ENCODE measurements at places on chromosomes 12 and 14. TPM values are rescaled to one million over a fixed set of nuclear protein-coding genes. Genes with fewer than 3 reads are reported as not detected.

DNA sequence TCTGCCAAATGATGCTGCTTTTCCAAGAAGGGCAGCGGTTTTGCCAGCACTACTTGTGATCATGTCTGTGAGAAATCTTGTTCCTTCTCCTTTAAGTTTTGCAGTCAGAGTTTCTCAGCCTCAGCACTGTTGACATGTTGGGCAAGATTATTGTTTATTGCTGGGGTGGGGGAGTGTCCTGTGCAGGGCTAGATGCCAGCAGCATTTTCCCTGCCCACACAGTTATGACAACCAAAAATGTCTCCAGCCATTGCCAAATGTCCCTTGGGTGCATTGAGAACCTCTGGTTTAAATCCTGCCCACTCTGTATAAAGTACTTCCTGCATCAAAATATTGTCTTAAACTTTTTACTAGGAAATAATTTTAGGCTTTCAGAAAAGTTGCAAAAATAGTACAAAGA is 20.0 kb downstream of the TMEM132C start:
- no peak for DNase-seq

The FGD6 gene
- total RNA-seq, result 34.8 TPM

GRCh38 chr12:6462234-6462995 is 8.1 kb downstream of the VAMP1 start:
- DNase-seq, result no peak

The SLC2A3 gene
- 74.2 TPM for total RNA-seq

The SLCO1C1 gene
- total RNA-seq, result 35.8 TPM

DNA sequence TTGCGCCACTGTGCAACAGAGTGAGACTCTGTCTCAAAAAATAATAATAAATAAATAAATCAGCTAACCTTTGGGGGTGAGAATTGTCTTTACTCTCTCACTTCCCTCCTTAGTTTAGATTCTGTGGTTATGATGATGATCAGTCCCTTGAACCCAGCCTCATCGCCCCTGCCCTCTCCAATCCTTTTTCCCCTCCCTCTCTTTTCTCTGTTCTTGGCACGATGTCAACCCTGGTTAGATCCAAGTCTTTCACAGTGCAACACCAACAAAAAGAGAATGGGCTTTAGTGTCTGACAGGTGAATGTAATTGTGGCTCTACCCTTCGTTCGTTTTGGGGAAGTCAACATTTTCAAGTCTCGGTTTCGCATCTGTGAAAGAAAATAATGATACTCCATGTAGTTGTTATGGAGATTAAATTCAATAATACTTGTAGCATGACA is 59.0 kb downstream of the NTN4 start:
- no peak for DNase-seq

DNA sequence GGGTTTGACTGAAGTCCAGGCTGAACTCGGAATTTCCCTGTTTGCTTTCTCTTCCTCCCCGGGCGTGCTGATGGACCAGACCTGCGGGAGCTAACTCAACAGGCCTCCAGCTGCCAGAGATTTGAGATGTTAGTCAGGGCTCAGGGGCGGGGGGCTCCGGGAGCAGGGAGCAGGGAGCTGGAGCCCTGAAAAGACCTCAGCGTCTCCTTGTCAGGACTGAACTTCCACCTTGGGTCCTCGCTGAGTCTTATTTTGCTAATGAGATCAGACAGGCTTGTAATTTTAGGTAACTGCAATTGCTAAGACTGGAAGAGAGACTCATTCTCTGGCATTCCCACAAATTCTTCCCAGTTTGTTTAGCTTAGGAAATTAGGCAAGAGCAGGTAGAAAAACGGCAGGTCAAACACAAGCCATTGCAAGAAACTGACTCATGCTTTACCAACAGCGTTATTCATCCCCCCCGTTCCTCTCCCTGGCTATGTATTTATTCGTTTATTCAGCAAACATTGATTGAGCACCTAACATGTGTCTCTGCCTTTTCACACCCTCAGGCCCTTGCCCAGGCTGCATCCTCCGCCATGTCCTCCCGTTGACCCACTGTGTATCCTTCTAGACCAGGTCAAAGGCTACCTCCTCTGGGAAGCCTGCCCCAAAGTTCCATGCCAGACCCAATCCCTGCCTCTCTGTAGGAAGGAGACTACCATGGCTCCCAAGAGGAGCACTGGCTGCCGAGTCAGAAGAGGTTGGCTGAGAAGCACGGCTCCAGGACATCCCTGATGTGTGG is 80.4 kb upstream of the DIO3 start:
- peak; percentile 6 for DNase-seq

DNA sequence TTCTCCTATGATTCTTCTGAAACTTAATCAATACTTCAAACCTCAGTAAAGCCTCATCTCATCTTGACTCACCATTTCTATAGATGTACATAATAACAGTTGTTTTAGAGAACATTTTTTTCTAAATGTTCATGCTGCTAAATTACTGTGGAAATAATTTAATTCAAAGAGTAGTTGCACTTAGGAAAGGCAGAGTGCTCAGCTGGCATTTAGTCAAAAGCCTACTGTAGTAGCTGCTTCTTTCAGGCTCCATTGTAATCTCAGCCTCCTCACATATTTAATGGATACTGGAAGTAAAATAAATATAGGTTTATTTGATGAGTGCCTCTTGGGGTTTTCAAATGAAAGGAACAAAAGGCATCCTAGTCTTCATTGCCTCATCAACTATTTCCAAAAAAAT is 325.0 kb downstream of the CCER1 start:
- DNase-seq, result no peak

DNA sequence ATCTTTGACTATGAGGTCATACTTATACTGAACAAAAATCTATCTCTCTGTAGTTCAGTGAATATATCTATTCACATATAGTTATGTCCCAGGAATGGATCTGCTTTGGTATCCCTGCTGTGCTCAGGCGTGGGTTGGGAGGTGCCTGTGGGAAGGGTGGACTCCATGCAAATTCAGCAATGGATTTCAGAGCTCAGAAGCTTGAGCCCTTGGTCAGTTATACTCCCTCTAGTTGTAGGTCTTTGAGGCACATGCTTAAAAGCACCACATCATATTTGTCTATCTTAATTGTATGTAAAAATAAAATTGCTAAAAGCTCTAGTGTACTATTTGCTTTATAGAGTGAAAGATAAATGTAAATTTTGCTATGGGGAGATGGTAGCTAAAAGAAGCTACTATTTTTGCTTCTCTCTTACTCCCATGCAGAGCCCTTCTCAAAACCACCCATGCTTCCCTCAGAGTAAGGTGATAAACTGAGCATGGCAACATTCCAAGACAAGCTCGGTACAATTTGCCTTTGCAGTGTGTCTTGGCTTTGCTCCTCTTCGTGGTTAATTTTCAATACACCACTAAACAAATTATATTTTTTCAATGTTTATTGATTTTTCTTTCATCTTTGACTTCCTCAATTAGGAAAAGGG is 54.9 kb downstream of the SLC16A7 start:
- DNase-seq, result no peak

The ALG10B gene
- total RNA-seq, result 10.0 TPM

DNA sequence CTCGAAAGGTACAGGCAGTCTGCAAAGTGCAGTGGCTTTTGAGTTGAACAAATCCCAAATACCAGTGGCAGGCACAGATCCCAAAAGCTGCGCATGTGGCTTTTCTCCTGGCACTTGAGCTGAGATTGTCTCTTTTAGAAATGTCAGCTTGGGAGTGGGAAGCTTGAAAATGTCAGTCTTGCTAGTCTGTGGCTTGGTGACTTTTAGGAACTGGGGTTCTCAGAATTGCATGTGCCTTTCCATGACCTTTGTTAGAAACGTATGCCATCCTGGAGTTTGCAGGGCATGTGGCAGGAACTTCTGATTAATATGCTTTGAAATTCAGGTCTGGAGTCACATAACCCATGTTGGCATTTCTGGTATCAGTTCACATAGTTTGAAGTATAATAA is 182.1 kb downstream of the CHST11 start:
- DNase-seq, result no peak

The ASB2 gene
- total RNA-seq, result 5.9 TPM

DNA sequence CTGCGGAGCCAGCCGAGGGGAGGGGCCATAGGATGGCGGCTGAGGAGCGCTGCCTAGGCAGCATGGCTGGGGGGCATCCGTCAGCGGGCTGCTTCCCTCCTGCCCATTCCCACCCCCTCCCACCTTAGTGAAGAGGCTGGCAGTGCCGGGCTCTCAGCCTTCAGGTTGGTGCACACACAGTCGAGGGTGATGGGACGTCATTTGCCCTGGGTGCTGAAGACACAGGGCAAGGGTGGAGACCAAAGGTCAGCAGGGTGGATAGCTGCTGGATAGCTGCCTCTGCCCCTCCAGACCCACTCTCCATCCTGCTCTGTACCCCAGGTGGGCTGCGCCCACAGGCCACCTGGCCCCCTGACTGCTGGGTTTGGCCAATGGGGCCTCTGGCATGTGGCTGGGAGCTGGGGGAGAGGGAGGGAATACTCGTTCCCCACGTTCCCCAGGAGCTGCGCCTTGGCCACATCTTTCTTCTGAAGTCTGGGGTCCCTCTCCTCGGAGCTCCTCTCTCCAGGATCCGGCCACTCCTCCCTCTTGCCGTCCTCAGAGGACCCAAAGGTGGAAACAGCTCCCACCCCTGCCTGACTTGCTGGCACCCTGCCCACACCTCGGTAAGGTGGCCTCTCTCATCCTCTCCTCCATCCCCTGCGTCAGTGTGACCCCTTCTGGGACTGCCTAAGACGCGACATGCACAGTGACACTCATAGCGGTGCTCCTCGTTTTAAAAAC is 11.2 kb upstream of the CDC42BPB start:
- no peak for DNase-seq

The DPPA3 gene
- not detected for total RNA-seq

GRCh38 chr14:89215114-89215513 is 201.9 kb downstream of the FOXN3 start:
- DNase-seq, result no peak

DNA sequence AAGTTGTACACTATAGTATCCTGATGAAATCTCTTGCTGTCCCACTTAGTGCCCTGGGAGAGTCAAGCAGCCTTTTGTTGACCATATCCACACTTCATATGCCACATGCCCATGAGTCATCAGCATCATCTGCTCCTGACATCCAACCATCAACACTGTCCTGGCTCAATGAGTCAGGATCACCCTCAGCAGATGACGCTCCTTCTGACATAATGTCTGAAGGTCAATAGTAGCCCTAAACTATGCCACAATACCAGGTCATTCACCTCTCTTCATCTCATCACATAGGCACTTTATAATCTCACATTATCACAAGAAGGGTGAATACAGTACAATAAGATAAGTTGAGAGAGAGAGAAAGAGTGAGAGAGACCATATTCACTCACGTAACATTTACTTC is 369.0 kb upstream of the FAR2 start:
- peak; percentile 3 for DNase-seq

The CLEC4C gene
- not detected for total RNA-seq
